ENCODE measurements at places on chromosomes 1 and 21.

- DNase-seq, result no peak
These were observed 475.5 kb upstream of the NEGR1 start for GRCh38 chr1:72757843-72758242.

GRCh38 chr1:97088391-97088790 lies 366.8 kb downstream of the PTBP2 start:
- DNase-seq, result no peak

- no peak for DNase-seq
These were observed 3.9 kb downstream of the KDM4A start for GRCh38 chr1:43653893-43654292.

DNA sequence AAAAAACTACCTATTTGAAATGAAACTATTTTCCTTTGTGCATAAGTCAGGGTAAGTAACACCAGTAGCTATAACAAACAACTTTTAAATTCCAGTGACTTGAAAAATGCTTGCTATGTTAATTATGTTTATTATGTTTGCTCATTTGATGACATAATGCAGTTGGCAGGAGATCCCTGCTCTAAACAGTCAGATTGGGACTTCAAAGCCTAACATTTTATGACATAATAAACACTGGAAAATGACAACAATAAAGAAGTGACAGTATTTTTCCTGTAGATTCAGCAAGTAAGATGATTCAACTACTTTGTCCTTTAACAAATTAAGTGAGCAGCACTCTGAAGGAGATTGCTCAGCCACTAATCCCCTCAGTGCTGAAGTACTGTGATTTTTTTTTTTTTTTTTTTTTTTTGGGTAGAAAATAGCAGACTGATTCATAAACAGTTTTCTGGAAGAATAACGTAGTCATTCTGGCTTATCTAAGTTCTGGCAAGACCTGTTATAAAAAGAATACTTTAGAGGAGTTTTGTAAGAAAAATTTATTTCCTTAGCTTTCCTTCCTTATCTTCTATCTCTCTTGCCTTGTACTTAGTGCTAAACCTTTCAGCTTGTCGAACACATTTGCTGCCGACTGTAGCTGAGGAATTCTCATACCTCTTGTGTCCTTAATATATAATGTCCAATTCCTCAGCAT lies 207.2 kb downstream of the PTGER3 start:
- no peak for DNase-seq

DNA sequence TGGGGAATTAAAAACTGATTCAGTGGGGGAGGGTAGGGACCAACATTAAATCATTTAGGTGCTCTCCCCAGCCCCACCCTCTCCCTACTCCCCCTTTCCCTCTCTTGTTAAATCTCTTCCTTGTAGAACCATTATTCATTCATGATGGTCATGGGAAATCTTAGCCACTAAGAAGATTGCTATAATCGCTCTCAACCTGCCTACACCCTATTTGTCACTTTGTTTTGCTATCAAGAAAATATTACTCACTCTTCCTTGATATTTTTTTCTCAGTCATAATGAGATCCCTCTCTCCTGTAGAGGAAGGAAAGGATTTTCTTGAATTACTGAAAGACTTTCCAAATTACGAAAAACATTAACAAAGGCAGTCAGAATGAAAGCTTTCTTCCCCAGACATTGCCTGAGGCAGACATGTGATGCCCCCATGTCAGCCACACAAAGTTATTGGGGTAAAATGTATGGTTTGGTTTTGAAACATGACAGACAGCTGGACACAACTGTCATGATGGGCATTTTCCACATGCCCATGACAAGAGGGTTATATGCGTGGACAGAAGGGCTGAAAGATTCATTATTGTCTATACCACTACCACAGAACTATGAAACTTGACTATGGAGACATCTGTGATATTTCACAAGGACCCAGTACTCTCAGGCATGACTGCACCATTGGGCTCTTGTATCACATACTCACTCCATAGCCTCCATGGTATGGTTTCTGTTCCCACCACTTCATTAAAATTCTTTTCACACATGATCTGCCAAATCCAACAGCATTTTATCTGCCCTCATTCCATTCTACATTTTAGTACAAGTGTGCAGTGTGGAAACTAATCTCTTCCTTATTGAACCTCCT lies 420.1 kb downstream of the DISC1 start:
- DNase-seq, result peak; percentile 87

- peak; percentile 44 for DNase-seq
These were observed 80.2 kb upstream of the GREM2 start for GRCh38 chr1:240691909-240692705.

GRCh38 chr21:29985866-29986265 lies 46.1 kb upstream of the GRIK1 start:
- no peak for DNase-seq

GRCh38 chr1:221316491-221317056 lies 425.3 kb downstream of the DUSP10 start:
- no peak for DNase-seq

DNA sequence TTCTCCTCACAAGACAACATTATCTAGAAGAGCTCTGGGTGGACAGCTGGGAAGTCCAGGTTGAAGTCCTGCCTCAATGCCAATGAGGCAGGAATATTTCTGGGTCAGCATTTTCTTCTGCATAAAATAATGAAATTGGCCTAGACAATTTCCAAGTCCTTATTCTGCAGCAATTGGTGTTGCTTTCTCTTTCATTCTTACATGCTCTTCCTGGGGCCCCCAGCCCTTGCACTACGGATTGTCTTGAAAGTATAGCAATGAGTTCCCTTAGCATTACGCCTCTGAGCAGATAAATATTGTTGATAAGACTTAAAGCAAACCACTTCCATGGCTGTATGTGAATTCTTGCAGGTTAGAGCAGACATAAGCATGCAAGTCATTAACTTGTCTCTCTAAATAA lies 188.5 kb downstream of the TGFBR3 start:
- no peak for DNase-seq

GRCh38 chr1:160656737-160657136 lies 9.9 kb upstream of the SLAMF1 start:
- DNase-seq, result no peak

GRCh38 chr1:209780268-209780667 lies 4.1 kb downstream of the C1orf74 start:
- no peak for DNase-seq

DNA sequence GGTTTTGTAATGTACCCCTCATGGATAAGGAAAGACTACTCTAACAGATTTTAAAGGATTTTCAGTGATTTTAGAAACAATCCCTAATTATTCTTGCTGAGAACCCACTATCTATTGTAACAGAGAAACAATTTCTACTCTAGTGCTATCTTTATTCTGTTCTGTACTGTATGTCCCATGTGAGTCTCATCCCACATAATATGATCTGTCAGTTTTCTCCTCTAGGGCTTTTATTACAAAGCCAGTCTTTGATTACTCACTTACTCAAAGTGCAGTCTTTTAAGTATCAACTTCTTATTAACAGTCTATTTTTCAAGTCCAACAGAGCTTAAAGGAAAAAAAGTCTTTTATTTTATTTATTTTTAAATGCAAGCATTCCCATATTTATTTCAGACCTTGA lies 54.8 kb downstream of the CTH start:
- DNase-seq, result no peak

DNA sequence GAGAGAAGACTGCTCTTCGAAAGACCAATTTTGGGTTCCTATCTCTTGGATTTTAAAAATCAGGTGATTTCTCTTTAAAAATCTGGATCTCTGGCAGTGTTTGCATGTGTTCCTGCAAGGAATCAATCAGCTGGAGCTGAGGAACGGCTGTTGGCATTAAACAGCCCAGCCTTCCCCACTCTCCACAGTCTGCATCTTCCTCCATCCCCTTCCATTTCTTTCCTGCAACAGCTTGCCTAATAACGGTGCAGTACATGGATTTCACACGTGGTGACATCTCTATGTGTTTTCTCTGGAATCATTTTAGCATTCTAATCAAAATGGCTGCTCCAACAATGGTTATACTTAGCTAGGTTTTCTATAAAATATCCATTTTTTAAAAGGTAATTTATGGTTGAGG lies 20.0 kb downstream of the RIPPLY3 start:
- DNase-seq, result no peak

GRCh38 chr1:2559509-2560298 lies 3.5 kb downstream of the TNFRSF14 start:
- no peak for DNase-seq

GRCh38 chr1:242826701-242827336 lies 302.3 kb upstream of the PLD5 start:
- DNase-seq, result no peak

GRCh38 chr1:110318046-110318445 lies 21.1 kb upstream of the RBM15 start:
- DNase-seq, result no peak

DNA sequence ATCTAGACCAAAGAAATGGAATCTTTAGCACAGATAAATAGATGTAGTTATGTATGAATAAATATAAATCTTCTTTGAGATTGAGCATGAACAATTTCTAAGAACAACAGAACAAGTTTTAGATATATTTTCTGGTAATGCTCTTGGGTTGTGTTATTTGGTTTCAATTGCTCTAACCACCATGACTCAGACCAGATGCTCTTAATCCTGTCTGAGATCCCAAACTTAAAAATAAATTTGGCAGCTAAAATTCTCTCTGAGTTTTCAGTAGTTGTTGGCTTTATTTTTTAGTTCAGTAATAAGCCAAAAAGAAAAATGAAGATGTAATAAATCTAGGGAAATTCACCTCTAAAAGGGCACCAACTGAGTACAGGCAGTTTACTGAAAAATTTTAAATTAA lies 1693.4 kb downstream of the NCAM2 start:
- DNase-seq, result no peak

DNA sequence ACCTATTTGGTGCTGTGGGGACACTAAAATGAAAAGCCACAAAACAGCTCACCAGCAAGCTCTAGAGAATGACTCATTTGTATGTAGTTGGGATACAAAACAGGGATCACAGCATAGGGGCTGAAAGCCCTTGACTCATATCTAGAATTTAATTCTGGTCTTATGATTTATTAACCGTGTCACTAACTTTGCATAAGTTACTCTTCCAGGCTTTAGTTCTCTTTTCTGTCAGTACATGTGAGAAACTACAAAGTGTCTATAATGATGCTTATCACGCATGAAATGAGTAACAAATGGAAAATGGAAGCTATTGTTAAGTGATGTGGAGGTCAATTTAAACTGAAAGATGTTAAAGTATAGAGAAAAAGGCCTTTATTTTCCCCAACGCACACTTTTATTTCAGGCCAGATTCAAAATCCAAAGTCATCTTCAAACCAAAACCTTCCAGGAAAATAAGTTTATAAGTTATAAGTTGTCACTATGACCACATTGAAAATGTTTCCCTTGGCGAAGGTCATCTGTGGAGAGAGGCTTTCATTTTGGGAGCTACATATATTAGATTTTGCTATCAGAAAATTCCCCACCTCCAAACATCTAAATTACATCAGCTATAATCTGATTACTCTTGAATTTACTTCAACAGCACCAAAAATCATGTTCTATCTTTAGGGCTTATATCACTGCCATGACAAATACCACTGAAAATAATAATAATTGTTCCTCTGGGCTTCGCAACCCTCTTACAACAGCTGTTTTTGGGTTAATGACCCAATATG lies 430.5 kb downstream of the MRPL39 start:
- DNase-seq, result no peak

GRCh38 chr1:30761381-30762151 lies 4.0 kb upstream of the LAPTM5 start:
- no peak for DNase-seq

DNA sequence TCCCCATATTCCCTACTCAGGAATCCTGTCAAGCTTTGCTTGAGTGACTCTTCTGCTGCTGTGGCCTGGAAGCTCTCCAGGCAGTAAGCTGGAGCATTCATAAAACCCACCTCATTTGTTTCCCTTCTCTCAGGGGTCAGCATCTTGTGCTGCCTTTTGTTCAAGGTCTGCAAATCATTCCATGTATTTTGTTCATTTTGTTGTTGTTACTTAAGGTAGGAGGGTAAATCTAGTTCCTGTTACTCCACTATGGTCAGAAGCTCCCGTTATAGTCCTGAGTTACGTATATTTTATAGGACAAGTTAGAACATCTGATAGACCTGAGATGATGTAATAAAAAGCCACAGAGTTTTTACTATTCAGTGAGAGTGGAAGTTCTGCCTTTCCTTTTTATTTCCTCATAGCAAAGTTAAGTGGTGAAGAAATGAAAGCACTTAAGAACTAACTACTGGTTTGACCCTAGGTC lies 9.9 kb downstream of the SYNJ1 start:
- no peak for DNase-seq

DNA sequence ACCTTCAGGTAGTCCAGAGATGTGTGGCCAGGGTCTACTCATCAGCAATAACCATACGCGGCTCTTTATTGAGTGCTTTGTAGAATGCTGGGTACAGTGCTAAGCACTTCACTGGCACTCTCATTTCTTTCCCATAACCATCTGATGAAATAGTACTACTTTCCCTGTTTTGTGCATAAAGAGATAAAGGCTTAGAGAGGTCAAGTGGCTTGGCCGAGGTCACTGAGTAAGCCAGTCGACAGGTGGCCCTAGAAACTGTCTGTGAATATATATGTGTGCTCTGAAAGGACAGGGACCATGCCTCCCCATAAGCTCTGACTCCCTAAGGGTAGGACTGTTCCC lies 52.8 kb downstream of the NENF start:
- no peak for DNase-seq

DNA sequence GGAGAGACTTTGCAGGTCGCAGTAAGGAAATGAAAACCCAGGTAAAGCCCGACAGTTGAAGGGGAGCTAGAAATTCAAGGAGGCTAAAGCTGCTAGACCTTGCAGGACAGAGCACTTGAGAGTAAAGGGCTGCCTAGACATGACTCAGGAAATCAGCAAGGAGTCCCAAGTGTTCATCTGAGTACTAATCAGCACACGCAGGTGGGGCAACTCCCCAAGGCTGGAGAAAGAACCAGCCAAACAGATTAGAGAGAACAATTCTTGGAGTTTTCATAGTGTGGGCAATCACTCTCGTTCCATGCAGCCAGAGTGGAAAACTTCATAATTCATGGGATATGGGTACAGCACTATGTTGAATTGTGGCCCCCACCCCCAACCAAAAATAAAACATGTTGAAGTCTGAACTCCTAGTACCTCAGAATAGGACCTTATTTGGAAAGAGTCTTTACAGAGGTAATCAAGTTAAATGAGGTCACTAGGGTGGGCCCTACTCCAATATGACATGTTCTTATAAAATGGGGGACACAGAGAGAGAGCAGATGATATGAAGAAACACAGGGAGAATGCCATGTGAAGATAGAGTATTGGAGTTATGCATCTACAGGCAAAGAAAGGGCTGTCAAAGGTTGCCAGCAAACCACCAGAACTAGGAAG lies 28.0 kb downstream of the SYDE2 start:
- no peak for DNase-seq

DNA sequence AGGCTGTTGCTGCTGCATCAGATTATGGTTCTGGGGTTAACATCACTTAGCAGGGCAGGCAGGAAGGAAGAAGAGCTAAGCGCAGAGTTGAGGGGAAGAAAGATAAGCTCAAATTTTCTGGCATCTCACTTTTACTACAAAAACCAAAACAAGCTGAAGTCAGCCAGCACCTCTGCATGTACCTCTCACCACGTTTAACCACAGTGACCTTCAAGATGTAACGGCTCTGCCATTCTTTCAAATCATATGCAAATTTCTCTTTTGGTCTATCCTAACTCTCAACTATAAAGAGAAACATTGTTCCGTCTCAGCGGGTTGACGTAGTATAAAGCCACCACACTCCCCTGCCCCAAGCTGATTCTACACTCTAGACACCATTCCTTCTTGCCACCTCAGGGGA lies 154.4 kb downstream of the OMA1 start:
- no peak for DNase-seq

GRCh38 chr1:86950712-86951419 lies 36.4 kb downstream of the HS2ST1 start:
- no peak for DNase-seq

GRCh38 chr1:41626616-41627375 lies 142.3 kb upstream of the EDN2 start:
- no peak for DNase-seq

- DNase-seq, result no peak
These were observed 38.7 kb downstream of the BCL9 start for GRCh38 chr1:147579934-147580537.
